ENCODE measurements at places on chromosomes 5 and 9. TPM values are rescaled to one million over a fixed set of nuclear protein-coding genes. Genes with fewer than 3 reads are reported as not detected.

TEX48 gene
- not detected for total RNA-seq

CDC20B gene
- not detected for total RNA-seq

CDH6 gene
- total RNA-seq = 2.8 TPM

MACIR gene
- 5.5 TPM for total RNA-seq

CCL27 gene
- 0.41 TPM for total RNA-seq

NUTM2F gene
- not detected for total RNA-seq

SNCAIP gene
- 1.4 TPM for total RNA-seq

OLFML2A gene
- total RNA-seq = 41.1 TPM

ACOT12 gene
- not detected for total RNA-seq

TMEM141 gene
- 71.4 TPM for total RNA-seq

DNA sequence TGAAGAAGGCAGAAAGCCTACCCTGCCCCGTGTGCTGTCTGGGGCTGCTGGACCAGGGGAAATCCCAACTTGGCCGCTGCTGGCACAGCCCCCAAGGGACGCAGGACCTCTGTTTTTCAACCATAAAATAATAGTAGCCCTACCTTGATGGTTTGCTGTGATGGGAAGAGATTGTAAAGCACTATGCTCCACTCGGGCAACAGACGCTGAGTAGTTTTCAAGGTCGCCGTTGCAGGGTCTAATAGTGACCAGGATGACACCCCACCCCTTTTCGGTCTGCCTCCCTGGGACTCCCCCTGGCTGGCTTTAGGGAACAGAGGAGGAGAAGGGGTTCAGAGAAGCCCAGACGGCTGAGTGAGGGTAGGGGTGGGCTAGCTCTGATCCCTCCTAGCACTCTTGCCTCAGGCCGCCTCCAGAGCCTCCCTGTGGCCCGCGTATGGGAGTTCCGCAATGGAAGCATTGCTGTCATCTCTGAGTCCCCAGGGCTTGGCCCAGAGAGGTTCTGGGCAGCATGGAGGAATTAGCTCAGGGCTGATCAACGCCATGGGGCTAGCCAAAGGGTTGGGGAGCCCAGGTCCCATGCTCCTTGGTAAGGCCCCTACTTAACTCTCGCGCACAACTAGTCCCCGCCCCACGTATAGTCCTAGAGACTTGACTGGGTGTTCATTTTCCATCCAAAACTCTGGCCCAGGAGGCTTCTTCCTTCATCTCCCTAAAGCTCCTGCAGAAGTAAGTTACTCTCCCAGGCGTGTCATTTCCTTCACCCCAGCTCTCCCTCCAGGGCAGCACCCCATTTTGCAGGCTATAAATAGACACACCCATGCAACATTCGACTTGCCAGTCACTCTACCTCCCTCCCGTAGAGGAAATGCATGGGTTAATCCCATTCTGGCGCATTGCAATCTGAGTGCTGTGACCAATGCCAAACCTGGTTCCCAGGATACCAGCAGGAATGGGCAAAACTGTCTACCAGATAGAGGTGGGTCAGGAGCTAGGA, 1.1 kb upstream of the IRF1 start:
- H3K36me3 ChIP-seq = peaks cover 23% of the 10 kb centered on the region
- H3K4me3 ChIP-seq = peak overlapping the region; percentile 89
- H3K27ac ChIP-seq = peak overlapping the region; percentile 99
- H3K4me1 ChIP-seq = peaks cover 80% of the 10 kb centered on the region
- no peak for DNase-seq

- no peak for DNase-seq
- no peaks in the 10 kb centered on the region for H3K36me3 ChIP-seq
- no peak overlapping the region for H3K4me3 ChIP-seq
- no peaks in the 10 kb centered on the region for H3K4me1 ChIP-seq
- no peaks in the 10 kb centered on the region for H3K27me3 ChIP-seq
Measured at GRCh38 chr5:77139001-77139400, 51.9 kb upstream of the ZBED3 start.

- DNase-seq = no peak
- no peak overlapping the region for H3K4me3 ChIP-seq
- no peaks in the 10 kb centered on the region for H3K36me3 ChIP-seq
- no peaks in the 10 kb centered on the region for H3K27me3 ChIP-seq
- H3K4me1 ChIP-seq = no peaks in the 10 kb centered on the region
- no peak overlapping the region for H3K27ac ChIP-seq
Measured at GRCh38 chr5:12095808-12096281, 191.6 kb upstream of the CTNND2 start.

- H3K27ac ChIP-seq = no peak overlapping the region
- no peaks in the 10 kb centered on the region for H3K36me3 ChIP-seq
- peaks cover 34% of the 10 kb centered on the region for H3K4me1 ChIP-seq
- no peak for DNase-seq
Measured at GRCh38 chr5:84383816-84384603, 670 bp downstream of the EDIL3 start.

GRCh38 chr9:131323629-131324028, 34.1 kb downstream of the PLPP7 start:
- H3K4me1 ChIP-seq = peaks cover 24% of the 10 kb centered on the region
- no peak overlapping the region for H3K4me3 ChIP-seq
- H3K27me3 ChIP-seq = no peaks in the 10 kb centered on the region
- H3K27ac ChIP-seq = no peak overlapping the region
- H3K36me3 ChIP-seq = no peaks in the 10 kb centered on the region
- DNase-seq = peak; percentile 5

DNA sequence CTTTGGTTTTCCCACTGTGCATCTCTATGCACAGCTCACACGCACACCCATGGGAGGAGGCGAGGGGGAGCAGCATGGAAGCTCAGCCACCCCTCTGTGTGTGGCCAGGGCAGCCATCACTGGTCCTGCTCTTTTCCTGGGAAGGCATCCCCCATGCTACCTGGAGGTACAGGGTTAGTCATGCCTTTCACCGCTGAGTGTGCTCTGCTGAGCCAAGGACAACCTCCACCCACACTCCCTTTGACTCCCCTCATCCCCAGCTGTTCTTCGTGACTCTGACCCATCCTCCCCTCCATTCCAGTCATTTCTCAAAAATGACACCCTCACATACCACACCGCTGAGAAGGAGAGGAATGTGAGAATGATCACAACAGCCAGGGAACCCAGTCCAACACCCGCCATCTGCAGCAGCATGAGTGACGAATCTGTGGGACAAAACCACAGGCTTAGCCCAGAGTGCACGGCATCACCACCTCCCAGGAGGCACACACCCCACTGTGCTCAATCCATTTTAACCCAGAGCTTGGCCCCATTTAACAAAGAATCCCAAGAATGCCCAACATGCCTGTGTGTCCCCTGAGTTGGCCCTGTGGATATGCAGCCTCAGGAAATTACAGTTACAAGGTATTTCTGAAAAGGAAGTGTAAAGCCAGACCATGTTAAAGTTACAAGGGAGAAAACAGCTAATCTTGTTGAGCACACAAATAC, 133.4 kb downstream of the SUSD1 start:
- H3K27ac ChIP-seq = no peak overlapping the region
- no peaks in the 10 kb centered on the region for H3K27me3 ChIP-seq
- peaks cover 27% of the 10 kb centered on the region for H3K36me3 ChIP-seq
- no peak overlapping the region for H3K4me3 ChIP-seq

DNA sequence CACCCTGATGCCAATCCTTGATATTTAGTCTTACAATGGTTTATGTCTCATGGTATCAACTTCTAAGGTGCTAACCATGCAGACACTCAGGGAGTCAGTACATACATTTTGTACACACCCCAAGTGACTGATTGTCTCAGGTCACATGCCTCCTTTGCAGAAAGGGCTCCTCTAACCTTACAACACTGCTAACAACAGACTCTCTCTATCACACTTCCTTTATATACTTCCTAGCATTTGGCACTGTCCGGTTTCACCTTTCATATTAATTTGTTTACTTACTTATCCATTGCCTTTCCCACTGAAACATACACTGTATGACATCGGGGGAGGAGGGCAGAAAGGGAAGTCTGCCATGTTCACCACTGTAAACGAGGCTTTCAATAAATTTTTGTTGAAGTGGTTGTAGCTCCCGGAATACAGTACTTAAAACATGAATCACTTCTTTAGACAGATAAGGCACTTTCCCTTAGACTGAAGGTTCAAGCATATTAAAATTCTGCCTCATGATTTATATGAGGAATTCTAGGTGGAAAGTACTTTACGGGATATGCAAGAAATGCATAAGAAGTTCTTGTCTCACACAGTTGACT, 20.6 kb downstream of the EMB start:
- no peaks in the 10 kb centered on the region for H3K36me3 ChIP-seq
- no peak overlapping the region for H3K4me3 ChIP-seq
- no peak for DNase-seq
- no peak overlapping the region for H3K27ac ChIP-seq
- H3K4me1 ChIP-seq = no peaks in the 10 kb centered on the region

- DNase-seq = no peak
- H3K27ac ChIP-seq = no peak overlapping the region
- peaks cover 9% of the 10 kb centered on the region for H3K27me3 ChIP-seq
- H3K4me1 ChIP-seq = no peaks in the 10 kb centered on the region
- H3K36me3 ChIP-seq = no peaks in the 10 kb centered on the region
- H3K4me3 ChIP-seq = no peak overlapping the region
Measured at GRCh38 chr5:77867194-77867691, 91.1 kb upstream of the TBCA start.

GRCh38 chr9:130266236-130267098, 907 bp downstream of the HMCN2 start:
- H3K4me3 ChIP-seq = peak overlapping the region; percentile 65
- H3K27ac ChIP-seq = peak overlapping the region; percentile 61
- H3K36me3 ChIP-seq = no peaks in the 10 kb centered on the region
- H3K27me3 ChIP-seq = peaks cover 75% of the 10 kb centered on the region
- peaks cover 51% of the 10 kb centered on the region for H3K4me1 ChIP-seq
- DNase-seq = no peak

GRCh38 chr5:56733580-56733979, 81.8 kb upstream of the MAP3K1 start:
- H3K27me3 ChIP-seq = no peaks in the 10 kb centered on the region
- H3K36me3 ChIP-seq = no peaks in the 10 kb centered on the region
- H3K4me1 ChIP-seq = peaks cover 32% of the 10 kb centered on the region
- DNase-seq = no peak
- H3K4me3 ChIP-seq = no peak overlapping the region
- H3K27ac ChIP-seq = no peak overlapping the region

DNA sequence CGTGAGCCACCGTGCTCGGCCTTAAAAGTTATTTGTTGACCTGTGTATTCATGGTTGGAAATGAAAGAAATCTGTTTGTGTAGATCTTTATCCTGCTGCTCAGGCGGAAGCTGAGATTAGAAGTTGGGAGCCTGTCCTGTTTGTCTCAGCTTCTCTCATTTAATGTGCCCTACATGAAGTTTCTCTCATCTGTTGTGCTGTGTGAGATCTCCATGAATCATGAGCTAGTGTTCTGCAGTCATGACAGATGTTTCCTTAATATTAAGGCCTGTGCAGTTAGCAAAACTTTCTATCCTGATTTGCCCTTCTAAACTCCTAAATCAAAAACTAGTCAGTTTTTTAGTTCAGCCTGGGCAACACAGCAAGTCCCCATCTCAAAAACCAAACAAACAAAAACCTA, 59.5 kb downstream of the FAM78A start:
- H3K27me3 ChIP-seq = no peaks in the 10 kb centered on the region
- peaks cover 27% of the 10 kb centered on the region for H3K36me3 ChIP-seq
- H3K27ac ChIP-seq = no peak overlapping the region
- DNase-seq = no peak
- peaks cover 23% of the 10 kb centered on the region for H3K4me1 ChIP-seq

GRCh38 chr5:34672196-34672595, 16.1 kb downstream of the RAI14 start:
- H3K27me3 ChIP-seq = no peaks in the 10 kb centered on the region
- no peak for DNase-seq
- H3K4me1 ChIP-seq = peaks cover 39% of the 10 kb centered on the region

DNA sequence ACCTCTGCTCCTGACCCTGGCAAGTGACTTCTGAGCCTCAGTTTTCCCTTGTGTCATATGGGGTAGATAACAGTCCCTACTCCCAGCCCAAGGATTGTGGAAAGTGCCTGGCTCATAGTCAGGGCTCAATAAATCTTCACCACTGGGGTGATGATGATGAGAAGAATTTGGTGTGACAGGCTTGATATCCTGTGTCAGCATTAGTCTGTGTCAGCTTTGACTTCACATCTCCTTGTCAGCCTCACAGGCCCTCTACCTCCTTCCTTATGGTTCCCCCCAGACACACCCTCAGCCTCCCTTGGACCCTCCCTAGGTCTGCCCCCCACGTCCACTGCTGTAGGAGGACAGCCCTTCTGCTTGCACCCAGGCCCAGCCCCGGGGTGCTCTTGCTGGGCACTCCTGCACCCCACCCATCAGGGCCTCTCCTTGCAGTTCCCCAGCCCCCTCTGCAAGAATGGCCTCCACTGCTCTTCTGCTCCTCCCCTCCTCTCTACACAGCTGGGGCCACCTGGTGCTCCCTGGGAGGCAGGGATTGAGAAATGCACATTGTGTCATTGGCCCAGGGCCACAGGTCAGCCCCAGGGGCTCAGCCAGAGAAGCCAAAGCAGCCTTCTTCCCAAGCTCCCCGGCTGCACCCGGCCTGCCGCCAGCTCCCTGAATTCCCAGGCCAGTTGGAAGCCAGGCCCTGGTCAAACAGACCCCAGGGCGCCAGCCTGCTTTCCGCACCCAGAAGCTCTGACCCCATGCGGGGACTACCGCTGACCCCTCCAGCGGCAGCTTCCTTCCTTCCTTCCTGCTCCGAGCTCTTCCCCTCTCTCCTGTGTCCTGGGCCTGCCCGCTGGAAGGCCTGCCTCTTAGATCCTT, 7.7 kb downstream of the FGFR4 start:
- DNase-seq = peak; percentile 90
- peaks cover 21% of the 10 kb centered on the region for H3K27me3 ChIP-seq
- H3K27ac ChIP-seq = peak overlapping the region; percentile 77
- peaks cover 36% of the 10 kb centered on the region for H3K4me1 ChIP-seq
- no peak overlapping the region for H3K4me3 ChIP-seq

- H3K27ac ChIP-seq = no peak overlapping the region
Measured at GRCh38 chr5:83570916-83571315, 99.4 kb downstream of the VCAN start.

DNA sequence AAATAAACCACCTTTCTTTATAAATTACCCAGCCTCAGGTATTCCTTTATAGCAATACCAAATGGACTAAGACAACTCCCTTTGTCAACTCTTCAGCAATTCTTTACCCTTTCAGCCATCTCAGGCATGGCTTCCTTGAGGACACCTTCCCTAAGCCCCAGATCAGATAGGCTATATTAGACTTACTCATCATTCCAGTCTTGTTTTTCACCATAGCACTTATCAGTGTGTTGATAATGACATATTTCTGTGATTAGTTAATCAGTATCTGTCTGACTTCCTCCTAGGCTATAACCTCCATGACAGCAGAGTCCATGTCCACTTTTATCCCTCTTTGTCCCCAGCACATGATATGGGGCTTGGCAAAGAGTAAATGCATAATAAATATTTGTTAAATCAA, 238.1 kb downstream of the ACTL7B start:
- H3K27me3 ChIP-seq = peaks cover 23% of the 10 kb centered on the region
- H3K4me1 ChIP-seq = no peaks in the 10 kb centered on the region
- no peak overlapping the region for H3K4me3 ChIP-seq
- H3K36me3 ChIP-seq = no peaks in the 10 kb centered on the region
- DNase-seq = no peak

GRCh38 chr5:154038707-154039457, at the start of the genes FAM114A2 and MFAP3:
FAM114A2 (minus strand) TSS chr5:154038910; CDS start chr5:154034953, 3,957 bp downstream.
MFAP3 (plus strand) TSS chr5:154038967; CDS start chr5:154049723, 10,756 bp downstream.
- H3K4me1 ChIP-seq = peaks cover 75% of the 10 kb centered on the region
- H3K27me3 ChIP-seq = no peaks in the 10 kb centered on the region
- peak within 1 kb of the TSS; percentile 93 for H3K27ac ChIP-seq
- H3K36me3 ChIP-seq = peaks cover 2% of the 10 kb centered on the region
- peak; percentile 89 for DNase-seq

- H3K36me3 ChIP-seq = no peaks in the 10 kb centered on the region
- H3K4me1 ChIP-seq = no peaks in the 10 kb centered on the region
- H3K27me3 ChIP-seq = no peaks in the 10 kb centered on the region
- H3K4me3 ChIP-seq = no peak overlapping the region
Measured at GRCh38 chr5:150960791-150961396, 56.1 kb upstream of the ZNF300 start.
